ACHN (cell line): ENCODE measurements at places on chromosomes 3 and 15.

DNA sequence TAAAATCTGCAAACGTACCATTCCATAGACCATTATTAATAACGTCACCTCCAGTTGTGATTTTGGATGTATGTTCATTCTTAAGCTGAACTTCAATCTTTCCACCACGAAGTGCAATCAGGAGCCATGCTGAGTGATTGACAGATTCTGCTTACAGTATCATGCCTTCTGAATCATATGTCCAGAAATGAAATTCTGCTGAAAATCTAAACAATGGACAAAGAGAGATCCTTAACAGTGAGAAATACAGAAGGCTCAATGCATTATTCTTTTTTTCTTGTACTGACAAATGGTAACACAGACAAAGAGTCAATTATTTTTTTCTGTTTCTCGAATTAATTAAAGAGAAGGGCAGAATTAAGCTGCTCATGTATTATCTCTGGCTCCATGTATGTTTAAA, 1114.5 kb downstream of the EPHA3 start:
- DNase-seq = no peak

DNA sequence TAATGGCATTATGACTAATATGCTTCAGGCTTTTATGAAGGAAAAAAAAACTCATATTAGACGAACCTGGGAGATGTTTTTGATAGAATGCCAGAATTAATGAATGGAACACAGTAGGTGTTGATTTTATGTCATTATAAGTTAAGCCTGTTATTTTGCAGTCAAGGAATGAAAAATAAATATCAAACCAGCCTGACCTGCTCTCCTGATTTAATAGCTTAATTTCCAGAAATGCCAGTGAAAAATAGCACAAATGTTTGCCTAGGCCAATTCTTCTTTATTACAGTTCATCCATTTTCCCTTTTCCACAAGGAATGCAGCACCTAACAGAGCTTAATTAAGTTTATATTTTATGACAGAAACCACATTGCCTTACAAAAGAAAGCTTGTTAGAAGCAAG, 292.0 kb downstream of the TBL1XR1 start:
- no peak for DNase-seq

DNA sequence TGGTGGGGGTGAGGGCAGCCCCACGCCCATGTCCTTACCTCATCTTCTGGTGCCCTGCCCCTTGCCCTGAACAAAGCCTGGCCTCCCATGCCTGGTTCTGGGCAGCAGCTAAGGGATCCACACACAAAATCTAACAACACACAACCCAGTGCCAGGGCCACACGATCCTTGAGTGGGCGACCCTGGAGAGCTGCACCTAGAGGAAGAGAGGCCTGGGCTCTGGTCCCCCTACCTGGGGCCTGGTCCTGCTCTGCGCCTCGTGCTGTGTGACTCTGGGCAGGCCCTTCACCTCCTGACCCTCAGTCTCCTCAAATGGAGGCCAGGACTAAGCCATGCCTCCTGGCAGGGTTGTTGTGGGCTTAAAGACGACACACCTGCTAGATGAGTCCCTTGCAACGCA, 20.0 kb upstream of the C3orf22 start:
- DNase-seq = no peak

DNA sequence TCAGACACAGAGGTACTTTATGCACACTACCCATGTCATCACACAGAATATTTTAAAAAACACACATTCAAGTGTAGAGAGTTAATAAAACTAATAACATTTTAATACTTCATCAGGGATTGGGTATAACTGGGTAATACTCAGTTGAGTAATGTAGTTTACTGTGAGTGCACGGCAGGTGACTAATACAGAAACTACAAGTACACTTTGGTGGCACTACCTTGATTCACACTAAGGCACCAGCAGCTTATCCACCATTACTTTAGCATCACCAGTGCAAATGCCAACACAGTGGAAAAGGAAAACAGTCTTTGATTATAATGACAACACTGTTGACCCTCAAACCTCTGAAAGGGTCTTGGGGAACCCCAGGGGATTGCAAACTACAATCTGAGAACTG, 33.6 kb downstream of the ZNF280D start:
- no peak for DNase-seq

- DNase-seq = no peak
These were observed 576 bp upstream of the RPAP1 start for GRCh38 chr15:41544650-41545015.
